ENCODE measurements at places on chromosomes 7 and 10. TPM values are rescaled to one million over a fixed set of nuclear protein-coding genes. Genes with fewer than 3 reads are reported as not detected.

Gene TSPAN33
- 117 TPM for total RNA-seq

Gene CYP3A7
- total RNA-seq, result not detected

Gene C10orf105
- total RNA-seq, result not detected

Gene ELN
- total RNA-seq, result not detected

Gene TMEM178B
- total RNA-seq, result 0.96 TPM

Gene TAS2R41
- not detected for total RNA-seq

Gene RHOBTB1
- total RNA-seq, result 1.1 TPM
